ENCODE measurements at places on chromosomes 1 and 21.

GRCh38 chr1:202152399-202152798 lies 7.9 kb upstream of the ARL8A start:
- no peak for DNase-seq

GRCh38 chr1:216944864-216945510 lies 221.8 kb upstream of the ESRRG start:
- no peak for DNase-seq

GRCh38 chr1:42034426-42034825 lies 115.7 kb upstream of the HIVEP3 start:
- no peak for DNase-seq

DNA sequence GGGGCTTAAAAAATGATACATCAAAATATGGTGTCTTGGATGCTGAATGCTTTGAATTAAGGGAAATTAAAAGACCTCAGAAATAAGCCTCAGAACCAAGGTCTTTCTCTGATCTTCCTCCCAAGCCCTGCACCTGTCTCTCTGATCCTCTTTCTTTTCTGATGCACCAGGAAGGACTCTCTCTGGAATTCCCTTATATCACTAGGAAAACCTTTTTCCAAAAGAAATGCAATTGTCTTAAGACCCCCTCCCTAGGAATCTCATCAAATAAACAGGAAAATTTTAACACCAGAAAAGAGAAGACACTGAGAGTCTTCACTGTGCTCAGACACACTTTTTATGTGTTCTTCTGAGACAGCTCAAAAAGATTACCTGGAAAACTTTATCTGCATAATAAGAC lies 159.5 kb upstream of the PTBP2 start:
- no peak for DNase-seq

DNA sequence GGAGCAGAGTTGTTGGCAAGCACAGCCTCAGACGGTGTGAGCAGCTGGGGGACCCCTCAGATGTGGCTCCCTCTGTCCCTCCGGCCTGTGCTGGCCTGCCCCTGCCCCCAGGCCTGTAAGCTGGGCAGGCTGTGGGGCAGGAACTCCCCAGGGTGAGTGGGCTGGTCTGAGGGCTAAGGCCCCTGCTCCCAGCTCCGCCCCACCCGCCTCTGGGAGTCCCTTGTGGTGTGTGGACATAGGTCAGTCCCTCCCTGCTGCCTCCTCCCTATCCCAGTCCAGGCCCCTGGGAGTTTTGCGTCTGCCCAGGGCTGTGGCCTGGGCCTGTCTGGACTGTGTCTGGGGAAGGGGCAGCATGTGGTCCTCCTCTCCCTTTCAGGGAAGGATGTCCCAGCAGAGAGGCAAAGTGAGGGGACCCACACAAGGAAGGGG lies 3.6 kb upstream of the VWA1 start:
- no peak for DNase-seq

GRCh38 chr1:226132728-226133503 lies 53.6 kb downstream of the ACBD3 start:
- DNase-seq, result no peak

GRCh38 chr1:153387001-153387400 lies 3.9 kb downstream of the S100A8 start:
- DNase-seq, result no peak

DNA sequence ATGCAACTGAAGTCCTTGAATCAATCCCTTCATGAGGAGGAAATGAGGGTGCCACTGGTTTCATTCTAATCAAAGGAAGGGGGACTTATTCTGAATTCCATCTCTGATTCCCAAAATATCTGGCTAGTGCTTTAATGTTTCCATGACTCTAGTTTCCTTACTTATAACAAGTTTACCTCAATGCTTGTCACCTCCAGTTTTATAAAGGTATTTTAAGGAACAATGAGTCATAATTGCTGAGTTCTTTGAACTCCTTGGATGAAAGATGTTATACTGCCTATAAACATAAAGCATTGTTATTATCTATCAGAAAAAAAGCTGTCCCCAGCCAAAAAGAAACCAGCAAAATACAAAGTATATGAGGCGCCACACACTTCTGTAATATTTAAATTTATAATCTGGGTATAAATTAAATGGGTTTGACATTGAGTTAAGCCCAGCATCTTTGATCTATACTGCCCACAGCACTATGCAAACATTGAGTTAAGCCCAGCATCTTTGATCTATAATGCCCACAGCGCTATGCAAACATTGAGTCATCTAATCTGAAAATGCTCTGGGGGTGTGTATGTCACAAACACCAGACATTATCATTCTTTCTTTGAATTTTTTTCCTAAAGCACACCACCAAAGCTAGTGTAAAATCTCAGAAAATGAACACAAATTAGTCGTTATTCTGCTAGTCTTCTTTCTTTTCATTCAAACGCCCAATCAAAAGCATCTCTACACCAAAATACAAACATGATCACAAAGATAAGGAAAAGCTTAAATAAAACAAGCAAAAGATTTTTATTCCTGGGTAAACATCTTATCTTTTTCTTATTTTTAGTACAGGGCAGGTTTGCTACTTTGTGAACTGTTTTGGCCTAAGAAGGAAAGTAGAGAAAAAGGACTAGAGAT lies 11.5 kb upstream of the CXADR start:
- no peak for DNase-seq

DNA sequence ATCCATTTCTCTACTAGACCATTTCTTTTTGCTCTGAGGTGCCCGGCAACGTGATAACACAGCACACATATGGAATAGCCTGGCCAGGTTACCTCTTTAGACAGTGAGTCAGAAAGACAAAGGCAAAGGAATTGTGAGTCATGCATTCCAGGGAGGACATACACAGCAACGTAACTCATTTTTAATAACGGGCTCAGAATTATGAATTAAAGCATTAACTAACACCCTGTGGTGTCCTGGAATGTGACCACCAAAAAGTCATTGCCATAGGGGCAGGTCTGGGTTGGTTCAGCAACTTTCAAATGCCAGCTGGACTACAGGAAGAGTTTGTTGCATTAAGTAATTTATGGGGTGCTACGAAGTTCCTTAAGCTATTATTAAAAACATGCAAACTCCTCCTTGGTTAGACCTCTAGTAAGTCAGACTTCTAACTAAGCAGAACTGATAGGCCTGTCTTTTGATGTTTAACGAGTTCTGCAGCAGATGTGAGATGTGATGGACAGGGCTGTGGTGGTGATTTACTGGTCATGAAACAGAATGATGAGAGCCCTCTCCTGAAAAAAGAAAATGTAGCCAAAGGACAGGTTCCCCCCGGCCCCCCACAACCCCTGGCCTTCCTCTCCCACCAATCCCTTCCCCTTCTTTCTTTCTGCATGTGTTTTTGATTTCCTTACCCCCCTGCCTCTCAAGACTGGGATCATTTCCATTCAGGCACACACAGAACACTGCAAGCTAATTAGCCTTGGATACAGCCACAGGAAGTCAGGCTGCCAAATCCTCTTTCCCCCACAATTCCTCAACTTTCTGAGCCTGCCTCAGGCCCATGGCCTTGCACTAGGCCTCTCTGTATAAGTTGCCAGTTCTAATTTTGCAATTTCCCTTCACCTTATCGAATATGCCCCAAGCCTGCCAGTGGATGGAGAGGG lies 88.9 kb upstream of the HAO2 start:
- DNase-seq, result peak; percentile 62

GRCh38 chr1:9728451-9729295 lies 77.1 kb downstream of the PIK3CD start:
- DNase-seq, result no peak

- no peak for DNase-seq
Observed at GRCh38 chr21:41827951-41828883, 50.9 kb downstream of the PRDM15 start.

GRCh38 chr1:47434051-47434842 lies 3.6 kb upstream of the FOXD2 start:
- no peak for DNase-seq

GRCh38 chr1:25197235-25197975 lies 34.9 kb downstream of the SYF2 start:
- DNase-seq, result no peak

DNA sequence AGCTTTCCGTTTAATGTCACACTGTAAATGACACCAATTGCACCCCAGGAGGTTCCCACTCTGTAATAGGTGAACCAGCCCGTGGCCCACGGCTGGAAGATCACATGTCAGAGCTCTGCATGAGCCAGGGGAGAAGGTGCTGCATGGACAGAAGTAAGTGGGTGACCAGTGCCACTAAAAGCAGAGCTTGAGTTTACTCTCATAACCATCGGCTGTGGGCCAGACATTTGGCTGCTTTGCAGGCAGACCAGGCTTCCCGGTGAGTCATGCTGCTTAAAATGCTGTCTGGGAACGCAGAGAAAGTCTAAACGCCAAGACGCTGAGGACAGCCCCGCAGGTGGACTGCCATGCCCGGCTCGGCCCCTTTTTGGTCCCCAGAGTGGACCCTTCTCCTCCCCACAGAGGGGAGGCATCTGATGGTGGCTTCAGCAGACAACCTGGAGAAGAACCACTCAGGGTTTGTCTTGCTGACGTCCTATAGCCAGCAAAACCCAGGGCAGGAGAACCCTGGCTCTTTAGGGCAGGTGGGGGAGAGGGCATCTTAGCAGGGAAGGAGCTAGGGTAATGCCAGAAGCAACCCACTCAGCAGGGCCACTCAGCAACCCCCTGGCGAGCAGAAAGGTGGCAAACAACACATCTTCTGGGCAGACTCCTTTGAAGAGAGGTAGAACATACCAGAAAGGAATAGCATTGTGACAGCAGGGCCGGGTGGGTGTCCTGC lies 7.3 kb downstream of the KIAA2013 start:
- no peak for DNase-seq

- no peak for DNase-seq
Observed at GRCh38 chr1:154741327-154741726, 128.8 kb downstream of the KCNN3 start.

- DNase-seq, result no peak
Observed at GRCh38 chr1:14363036-14363590, 235.4 kb upstream of the KAZN start.

GRCh38 chr1:56441601-56442000 lies 137.8 kb downstream of the PLPP3 start:
- DNase-seq, result no peak

GRCh38 chr1:186059752-186060151 lies 315.3 kb downstream of the TPR start:
- no peak for DNase-seq

- no peak for DNase-seq
Observed at GRCh38 chr1:233248014-233248413, 47.5 kb downstream of the PCNX2 start.

DNA sequence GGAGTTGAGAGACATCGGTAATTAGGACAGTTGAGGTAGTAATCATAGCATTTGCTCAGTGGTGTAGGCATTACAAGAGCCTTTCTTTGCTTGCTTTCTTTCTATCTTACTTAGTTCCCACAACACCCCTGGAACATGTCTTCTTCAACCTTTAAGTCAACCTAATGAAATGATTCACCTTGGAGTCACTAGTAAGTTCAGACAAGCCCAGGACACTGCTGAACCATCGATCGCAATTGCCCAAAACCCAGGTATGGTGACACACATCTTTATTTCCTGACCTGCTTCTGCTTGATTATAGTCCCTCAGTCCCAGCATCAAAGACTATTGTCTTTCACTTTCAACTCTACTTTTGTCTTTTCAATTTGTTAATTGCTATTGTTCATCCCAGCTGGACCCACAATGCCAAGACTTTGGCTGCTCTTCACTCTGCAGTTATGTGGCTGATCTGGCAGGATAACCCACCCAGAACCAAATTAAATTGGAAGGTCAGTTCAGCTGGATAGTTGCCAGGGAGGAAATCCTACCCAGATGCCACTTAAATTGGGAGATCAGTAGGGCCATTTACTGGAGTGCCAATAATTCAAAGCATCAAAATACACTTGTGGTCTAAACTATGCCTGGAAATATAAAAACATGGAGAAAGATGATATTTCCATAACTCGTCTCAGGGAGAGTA lies 272.9 kb downstream of the RWDD3 start:
- DNase-seq, result no peak

- DNase-seq, result no peak
Observed at GRCh38 chr1:9603766-9604753, 15.3 kb downstream of the TMEM201 start.

- DNase-seq, result no peak
Observed at GRCh38 chr1:246413430-246413829, 93.6 kb downstream of the SMYD3 start.

- no peak for DNase-seq
Observed at GRCh38 chr1:238985312-238985711, 401.1 kb upstream of the CHRM3 start.

- DNase-seq, result no peak
Observed at GRCh38 chr1:159943908-159944622, 1.3 kb downstream of the IGSF9 start.

GRCh38 chr1:76627498-76627897 lies 239.8 kb upstream of the ST6GALNAC5 start:
- no peak for DNase-seq

DNA sequence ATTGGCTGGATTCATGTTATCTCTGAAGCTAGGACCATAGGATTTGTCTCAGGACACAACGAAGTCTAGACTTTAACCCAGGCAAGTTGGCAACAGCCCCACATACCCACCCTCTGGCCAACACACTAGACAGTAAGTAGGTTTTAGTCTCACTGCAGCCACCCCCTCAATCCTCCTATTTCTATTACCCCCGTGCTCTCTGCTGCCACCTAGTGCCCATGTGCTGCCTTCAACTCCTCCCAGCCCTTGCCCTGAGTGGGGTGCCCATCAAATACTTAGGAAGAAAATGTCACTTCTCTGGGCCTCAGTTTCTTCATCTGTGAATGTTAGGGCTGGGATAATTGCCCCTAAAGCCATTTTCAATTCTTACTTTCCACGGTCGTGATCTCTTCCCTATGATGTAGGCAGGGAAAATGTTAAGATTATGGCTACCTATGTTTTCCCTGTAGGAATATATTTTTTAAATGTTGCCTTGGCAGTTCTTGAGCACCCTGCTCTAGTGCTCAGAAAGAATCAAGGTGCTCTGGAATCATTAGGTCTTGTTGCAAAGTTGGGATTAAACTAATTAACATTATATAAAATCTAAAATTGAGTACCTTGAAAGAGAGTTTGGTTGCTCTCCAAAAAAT lies 213.0 kb downstream of the LMX1A start:
- DNase-seq, result no peak

DNA sequence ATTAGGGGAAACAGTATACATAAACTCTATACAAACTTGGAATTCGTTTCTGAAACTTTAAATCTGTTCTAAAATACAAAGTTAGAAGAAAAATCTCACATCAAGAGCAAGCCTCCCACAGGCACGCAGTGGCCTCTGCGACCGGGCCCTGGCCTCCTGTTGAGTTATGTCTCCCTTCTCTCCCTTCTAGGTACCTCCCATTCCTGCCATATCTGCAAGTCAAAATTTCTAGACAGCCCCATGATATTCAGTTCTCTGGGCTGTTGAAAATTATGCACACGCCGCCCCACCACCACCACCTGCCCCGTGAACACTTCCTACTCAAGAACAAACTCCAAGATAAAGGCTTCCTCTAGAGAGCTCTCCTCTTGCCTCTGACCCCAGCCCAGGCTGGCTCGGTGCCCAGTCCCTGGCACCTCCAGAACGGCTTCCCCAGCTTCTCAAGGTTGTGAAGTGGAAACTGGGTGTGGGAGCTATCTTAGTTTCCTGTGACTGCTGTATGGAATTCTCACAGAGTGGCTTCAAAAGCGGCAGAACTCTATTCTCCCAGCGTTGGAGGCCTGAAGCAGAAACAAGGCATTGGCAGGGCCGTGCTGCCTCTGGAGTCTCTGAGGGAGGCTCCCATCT lies 37.7 kb upstream of the LRP8 start:
- DNase-seq, result no peak

All from pulmonary artery endothelial cell (primary cell).